ENCODE measurements at places on chromosomes 13 and 19. TPM values are rescaled to one million over a fixed set of nuclear protein-coding genes. Genes with fewer than 3 reads are reported as not detected.

- no peak for DNase-seq
Measured at GRCh38 chr13:112346173-112346898, 29.8 kb upstream of the SPACA7 start.

DNA sequence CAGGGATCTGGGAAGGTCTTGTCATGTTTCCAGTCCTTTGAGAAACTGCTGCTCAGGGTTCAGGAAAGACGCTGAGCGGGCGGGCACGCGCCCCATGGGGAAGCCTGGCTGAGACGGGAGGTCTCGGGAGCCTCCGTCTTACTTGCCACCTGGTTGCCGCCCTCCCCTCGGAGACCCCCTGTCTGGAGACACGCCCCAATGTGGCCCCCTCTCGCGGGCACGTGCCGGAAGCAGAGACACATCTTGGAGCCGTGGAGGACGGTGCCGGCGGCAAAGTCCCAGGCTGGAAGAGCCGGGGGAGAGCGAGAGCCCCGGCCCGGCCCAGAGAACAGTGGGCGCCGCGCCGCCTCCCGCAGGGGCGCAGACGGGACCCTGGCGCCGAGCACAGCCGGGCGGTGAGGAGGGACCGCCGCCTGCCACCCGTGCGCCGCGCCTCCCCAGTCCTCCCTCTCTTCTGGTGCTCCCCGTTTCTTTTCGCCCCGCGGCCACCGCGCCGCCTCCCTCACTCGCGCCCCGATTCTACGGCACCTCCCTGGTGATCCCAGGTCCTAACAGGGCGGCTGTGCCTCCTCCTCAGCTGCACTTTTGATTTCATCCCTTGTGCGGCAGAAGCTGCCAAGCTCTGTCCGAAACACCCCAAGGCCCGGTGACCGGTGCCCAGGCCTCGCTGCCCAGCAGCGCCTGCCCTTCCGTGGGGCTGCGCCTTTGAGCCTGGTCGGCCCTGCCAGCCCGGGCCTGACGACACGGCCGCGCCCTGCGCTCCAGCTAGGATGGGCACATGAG, 15.5 kb downstream of the GJB2 start:
- no peak for DNase-seq

DNA sequence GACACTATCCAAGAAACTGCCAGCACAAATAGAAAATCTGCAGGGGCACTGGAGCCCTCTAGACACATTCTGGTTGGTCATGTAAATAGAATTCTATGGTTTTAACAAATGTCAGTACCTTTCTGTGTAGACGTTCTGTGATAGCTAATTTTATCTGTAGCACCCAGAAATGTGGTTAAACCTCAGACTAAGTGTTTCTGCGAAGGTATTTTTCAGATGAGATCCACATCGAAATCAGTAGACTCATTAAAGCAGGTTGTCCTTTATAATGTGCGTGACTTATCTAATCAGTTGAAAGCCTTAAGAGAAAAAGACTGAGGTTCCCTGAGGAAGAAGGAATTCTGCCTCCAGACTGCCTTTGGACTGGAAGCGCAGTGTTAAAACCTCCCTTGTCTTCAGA, 922.9 kb downstream of the EFNB2 start:
- DNase-seq = no peak

- no peak for DNase-seq
Measured at GRCh38 chr13:49563516-49563915, 21.8 kb downstream of the RCBTB1 start.

DNA sequence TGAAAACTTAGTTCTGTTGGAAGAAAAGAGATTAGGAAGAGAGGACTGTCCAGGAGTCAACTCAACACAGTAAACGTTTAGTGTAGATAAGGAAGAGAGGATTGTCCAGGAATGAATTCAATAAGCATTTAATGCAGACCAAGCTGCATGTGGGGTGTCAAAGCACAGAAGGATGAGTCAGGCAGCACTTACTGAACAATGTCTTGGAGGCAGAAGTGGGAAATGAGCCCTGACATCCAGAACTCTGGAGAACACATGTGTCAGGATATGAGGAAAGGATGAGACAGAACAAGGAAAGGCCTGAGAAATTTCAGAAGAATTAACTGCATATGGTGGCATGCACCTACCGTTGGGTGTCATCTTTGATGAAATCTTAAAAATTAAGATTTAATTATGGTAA, 429.2 kb upstream of the HTR2A start:
- DNase-seq = no peak

DNA sequence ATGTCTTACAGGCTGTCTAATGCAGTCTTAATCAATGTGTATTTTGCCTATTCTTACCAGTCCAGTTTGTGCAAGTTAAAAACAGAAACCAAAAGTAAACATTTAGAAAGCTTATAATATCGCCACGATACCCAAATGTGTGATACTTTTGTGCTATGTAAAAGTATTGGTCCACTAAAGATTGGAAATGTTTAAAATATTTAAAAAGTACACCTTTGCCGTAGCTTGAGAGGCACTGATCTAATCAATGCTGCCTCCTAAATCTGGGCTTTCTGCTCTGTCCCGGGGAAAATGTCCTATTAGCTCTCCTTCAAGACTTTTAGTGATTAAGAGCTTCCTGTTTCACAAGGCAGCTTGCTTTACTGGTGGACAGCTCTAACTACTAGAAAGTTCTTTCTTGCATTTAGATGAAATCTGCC, 64.7 kb downstream of the DNAJC15 start:
- peak; percentile 73 for DNase-seq

- no peak for DNase-seq
Measured at GRCh38 chr13:42745655-42746054, 35.7 kb upstream of the FAM216B start.

- DNase-seq = no peak
Measured at GRCh38 chr13:22499919-22500318, 680.9 kb upstream of the SGCG start.

- DNase-seq = no peak
Measured at GRCh38 chr19:28520998-28521568, 691.9 kb downstream of the UQCRFS1 start.

DNA sequence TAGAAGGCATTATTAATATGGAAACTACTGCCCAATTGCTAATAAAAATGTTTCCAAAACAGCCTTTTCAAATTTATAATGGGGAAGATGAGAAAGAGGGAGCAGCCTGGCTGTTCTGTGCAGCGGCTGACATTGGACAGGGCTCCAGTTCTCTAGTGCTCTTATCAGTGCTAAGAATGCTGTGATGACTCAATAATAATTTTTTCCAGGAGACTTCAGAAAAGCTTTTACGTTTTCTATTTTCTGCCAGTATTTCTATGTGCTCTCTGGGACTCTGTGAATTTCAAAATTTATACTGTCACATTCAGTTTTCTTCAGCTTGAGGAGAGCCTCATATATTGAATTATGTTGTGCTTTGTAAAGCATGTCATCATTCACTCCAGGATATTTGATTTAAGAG, 209.6 kb downstream of the VWA8 start:
- no peak for DNase-seq

DNA sequence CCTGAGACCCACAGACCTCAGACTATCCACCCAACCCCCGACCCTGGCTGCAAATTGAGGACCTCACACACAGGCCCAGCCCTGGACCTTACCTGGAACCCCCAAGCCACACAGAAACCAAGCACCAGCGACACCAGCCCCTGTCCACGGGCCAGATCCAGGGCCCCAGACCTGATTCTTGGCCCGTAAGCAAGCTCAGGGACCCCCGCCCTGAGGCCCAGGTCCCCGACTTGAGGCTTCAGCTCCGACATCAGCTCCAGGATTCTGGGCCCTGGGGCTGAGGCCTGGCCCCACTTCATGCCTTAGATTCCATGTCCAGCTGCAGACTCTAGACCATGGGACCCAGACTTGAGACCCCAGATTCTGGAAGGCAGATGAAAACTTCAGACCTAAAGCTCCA, 6.3 kb downstream of the TTYH1 start:
- no peak for DNase-seq

DNA sequence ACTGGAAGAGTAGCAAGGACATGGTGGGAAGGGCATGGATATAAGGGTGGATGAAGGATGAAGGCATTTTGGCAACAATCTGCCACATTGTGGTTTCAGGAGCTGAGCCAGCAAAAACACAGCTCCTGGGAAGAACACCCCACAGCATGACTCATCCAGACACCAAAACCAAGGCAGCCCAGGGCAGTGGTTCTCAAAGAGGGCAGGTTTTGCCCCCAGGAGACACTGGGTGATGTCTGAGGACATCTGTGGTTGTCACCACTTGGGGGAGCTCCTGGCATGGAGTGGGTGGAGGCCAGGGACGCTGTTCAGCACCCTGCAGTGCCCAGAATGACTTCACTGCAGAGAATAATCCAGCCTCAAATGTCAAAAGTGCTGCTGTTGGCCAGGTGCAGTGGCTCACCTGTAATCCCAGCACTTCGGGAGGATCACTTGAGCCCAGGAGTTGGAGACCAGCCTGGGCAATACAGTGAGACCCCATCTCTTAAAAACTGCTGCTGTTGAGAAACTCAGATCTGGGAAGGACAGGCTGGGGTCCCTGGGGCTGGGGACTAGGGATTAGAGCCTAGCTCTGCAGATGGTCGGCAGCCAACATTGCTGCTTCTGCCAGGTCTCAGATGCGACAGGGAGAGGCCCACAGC, 16.1 kb downstream of the ZFR2 start:
- DNase-seq = peak; percentile 57

DNA sequence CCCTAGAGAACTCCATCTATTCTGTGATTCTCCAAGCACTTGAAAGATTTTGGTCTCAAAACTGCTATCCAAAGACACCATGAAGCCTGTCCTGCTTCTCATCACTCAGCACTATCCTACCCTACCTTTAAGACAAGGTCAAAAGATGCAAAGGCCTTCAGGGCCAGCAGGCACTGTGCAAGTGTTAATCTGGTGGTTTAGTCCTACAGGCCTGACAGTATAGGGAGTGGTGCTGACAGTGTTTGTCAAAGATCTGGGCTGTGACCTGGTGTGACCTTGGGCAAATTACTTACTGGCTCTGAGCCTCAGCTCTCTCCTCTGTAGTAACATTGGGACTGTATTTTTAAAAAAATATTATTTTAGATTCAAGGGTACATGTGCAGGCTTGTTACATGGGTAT, 28.0 kb downstream of the SIAH3 start:
- no peak for DNase-seq

DNA sequence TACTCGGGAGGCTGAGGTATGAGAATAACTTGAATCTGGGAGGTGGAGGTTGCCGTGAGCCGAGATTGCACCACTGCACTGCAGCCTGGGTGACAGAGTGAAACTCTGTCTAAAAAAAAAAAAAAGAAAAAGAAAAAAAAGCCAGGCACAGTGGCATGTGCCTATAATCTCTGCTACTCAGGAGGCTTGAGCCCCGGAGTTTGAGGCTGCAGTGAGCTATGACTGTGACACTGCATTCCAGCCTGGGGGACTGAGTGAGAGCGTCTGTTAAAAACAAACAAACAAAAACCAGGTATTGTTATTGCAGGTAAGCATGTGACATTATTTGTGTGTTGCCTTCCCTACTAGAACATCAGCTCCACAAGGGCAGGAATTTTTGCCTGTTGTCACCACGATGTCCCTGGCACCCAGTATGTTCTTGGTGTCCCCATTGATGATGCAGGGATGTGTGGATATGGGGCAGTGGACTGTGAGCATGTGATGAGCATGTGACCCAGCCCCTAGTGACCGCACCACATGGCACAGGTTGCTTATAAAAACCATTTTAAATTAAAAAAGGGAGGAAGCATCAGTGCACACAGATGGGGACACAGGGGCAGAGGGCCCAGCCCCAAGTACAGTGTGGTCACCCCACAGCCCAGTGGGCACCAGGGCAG, 1.6 kb upstream of the KANK2 start:
- DNase-seq = no peak

DNA sequence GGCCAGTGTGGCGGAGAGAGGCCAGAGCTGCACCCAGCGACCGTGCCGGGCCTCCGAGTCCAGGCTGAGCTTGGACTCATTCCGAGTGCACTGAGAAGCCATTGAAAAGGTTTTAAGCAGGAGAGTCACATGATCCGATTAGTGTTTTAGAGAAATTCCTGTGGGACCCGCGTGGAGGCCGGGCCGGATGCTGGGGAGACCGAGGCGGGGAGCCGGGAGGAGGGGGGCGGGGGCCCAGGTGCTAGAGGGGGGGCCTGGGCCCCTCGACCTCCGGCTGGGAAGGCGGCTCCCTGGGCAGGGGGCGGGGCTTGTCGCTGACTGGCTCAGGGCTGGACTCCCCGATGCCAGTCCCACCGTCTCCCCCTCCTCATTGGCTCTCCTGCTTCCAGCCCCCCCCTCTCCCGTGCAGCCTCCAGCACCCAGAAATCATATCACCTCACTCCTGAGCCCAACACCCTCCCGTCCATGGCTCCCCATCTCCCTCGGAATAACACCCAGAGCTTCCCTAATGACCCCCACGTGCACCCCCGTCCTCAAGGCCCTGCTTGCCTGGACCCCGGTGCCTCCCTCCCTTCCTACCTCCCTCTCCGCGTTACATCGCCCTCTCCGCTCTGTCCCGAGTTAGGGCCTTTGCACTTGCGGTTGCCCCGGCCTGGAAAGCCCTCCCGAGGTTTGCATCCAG, 5.2 kb upstream of the ZNF579 start:
- DNase-seq = no peak

DNA sequence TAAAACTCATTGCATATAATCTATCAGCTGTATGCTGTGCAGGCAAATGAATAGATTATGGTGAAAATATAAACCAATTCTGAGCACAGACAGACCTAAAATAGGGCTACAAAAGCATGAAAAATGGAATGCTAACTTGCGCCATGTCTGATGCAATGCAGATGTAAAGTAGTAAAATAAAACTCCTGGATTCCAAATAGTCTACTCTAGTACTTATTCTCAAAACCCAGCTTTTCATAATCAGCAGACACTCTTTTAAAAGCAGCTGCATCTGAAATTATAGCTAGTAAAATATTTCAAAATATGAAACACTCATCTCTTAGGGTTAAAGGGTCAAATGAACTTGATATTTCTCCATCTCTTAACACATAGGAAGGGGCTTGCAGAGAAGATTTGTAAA, 4.7 kb upstream of the POMP start:
- DNase-seq = no peak

- DNase-seq = no peak
Measured at GRCh38 chr13:99211421-99212035, 10.9 kb downstream of the UBAC2 start.

The B3GNT8 gene
- total RNA-seq = 2.2 TPM

The SLC8A2 gene
- 0.22 TPM for total RNA-seq

The FXYD1 gene
- total RNA-seq = not detected

The IGFL4 gene
- total RNA-seq = not detected

The CYSLTR2 gene
- under 0.01 TPM for total RNA-seq

The NMRK2 gene
- not detected for total RNA-seq

The PRKCG gene
- total RNA-seq = not detected

The RBM42 gene
- 22.2 TPM for total RNA-seq

The GIPR gene
- under 0.01 TPM for total RNA-seq

All from lung microvascular endothelial cell (primary cell).